Ecto neural progenitor cell (in vitro differentiated cells): ENCODE measurements at places on chromosomes 12 and 14.
A peak's percentile ranks its signal among the peaks of the same experiment; 100 is the strongest.

- no peak for DNase-seq
These were observed 188.0 kb downstream of the MON2 start for GRCh38 chr12:62654326-62655241.

DNA sequence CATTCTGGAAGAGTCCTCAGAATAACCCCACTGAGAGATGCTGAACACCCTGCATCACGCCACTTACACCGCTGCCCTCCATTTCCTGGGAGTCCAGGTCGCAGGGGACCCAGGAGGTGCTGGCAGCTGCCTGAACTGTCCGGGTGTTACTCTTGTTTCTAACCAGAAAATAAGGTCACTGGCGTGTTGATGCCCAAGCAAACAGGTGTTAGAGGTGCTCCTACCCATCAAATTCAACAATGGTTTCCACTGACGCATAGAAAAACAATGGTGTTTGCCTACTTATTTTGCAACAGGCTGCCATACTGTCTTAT, 23.8 kb downstream of the PITPNM2 start:
- no peak for DNase-seq

DNA sequence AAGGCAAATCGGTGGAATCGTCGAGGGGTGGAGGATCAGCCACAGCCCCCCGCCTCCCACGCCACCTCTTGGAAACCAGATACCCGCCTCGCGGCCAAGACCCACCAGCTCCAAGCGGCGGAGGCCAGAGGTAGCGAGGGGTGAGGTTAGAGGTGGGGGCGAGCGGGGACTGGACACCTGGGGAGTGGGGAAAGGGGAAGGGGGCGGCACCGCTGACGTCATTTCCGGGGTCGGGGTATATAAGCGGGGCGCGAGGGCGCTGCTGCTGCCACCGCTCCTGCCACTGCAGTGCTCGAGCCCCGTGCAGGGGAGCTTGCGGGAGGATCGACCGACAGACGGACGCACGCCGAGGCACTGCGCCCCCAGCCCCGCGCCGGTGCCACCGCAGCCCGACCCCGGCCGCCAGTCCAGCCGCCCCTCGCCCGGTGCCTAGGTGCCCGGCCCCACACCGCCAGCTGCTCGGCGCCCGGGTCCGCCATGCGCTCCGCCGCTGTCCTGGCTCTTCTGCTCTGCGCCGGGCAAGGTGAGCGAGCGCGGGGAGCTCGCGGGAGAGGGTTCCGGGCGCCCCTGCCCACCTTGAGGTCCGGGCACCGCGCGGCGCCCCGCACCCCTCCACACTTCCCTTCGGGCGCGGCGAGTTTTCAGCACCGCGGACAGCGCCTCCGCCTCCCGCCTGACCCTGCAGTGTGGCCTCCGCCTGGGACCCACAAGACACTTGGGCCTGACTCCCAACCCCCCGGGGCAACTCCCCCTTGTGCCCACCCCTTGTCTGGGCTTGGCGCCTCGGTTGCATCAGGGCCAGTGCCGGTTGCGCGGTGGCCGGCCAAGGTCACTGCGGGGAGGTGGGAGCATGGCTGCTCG, at the start of gene CHGA:
CHGA (plus strand) TSS at position 268 of the 861 bp plus-strand sequence; CDS start at position 478, 210 bp downstream.
- peak; percentile 90 for DNase-seq

- no peak for DNase-seq
These were observed 29.3 kb upstream of the PDE3A start for GRCh38 chr12:20339060-20339459.

GRCh38 chr12:57770734-57771133, 1.2 kb downstream of the METTL1 start:
- DNase-seq, result no peak

- no peak for DNase-seq
These were observed 17.2 kb upstream of the PIWIL1 start for GRCh38 chr12:130320536-130320935.

GRCh38 chr12:116882742-116883141, 1.5 kb upstream of the HRK start:
- no peak for DNase-seq

GRCh38 chr14:73258845-73259611, 21.7 kb downstream of the PAPLN start:
- DNase-seq, result no peak

DNA sequence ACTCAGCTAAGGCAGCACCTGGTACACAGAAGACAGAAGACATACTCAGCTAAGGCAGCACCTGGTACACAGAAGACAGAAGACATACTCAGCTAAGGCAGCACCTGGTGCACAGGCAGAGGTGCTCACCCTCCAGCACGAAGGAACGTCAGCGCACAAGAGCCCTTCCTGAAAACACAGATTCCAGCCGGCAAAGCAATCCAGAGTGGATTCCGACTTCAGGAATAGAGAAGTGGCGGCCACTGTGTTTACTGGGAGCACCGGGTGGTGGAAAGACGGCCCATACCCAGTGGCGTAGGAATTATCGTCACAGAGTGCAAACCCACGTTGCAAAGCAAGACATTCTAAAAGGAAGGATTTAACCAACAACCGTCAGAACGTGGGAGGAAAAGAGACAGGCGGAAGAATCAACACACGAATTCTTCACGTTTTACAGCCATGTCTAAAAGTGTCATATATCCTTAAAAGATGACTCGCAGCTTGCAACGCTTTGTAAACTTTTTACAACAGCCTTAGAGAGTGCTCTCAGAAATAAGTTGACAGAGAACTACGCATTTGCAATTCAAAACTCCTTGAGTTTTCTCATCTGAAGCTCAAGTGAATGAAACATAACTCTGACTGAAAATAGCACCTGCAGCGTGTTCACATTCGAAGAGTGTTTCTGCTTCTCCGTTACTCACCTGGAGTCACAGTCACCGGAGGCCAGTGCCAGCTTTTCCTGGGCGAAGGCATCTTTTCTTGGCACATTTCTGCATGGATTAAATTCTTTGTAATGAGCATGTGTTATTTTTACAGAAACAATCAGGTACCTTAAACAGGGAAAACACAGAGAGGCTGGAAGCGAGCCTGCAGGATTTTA, 55.8 kb upstream of the GALNT9 start:
- DNase-seq, result no peak

DNA sequence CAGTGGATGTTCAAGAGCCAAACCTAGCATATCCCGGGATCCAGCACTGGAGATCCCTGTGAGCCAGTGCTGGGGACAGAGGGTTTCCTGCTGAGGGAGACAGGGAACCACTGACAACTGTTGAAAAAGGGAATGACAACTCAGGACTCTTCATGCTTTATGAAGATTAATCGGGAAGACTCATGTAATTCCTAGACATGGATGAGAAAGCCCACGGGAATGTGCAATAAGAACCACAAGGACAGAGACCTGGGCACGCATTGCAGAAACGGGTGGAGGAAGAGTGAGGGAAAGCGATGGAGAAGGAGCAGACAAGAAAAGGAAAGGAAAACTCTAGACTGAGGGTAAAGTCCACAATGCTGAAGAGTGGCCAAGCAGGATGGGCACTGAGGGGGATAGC, 296.0 kb downstream of the PCNX1 start:
- DNase-seq, result no peak

DNA sequence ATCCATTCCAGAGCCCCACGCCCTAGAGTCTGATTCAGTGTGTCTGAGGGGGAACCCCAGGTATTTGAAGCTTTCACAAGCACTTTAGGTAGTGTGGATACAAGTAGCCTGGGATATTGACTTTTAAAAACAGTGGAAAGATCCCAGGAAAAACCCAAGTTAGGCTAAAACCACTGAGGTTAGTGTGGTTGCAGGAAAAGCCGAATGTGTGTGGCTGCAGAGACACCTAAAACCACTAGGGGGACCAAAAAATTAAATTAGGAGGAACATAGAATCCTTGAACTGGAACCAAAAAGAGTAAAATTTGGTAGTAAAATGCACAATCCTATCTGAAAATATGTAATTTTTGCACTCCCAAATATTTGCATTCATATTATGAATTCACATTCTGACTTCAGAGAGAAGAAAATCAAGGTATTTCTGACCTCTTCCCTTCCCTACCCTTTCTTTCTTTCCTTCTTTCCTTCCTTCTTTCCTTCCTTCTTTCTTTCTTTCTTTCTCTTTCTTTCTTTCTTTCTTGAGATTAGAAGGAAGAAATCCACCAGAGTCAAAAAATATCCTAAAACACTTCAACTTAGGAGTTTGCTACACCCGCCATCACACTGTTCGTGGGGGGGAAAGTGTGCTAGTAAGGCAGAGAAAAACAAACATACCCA, 37.8 kb downstream of the SLCO1A2 start:
- DNase-seq, result no peak

- no peak for DNase-seq
These were observed 305.6 kb downstream of the KCNH5 start for GRCh38 chr14:62739647-62740046.

- DNase-seq, result no peak
These were observed 424.5 kb downstream of the FOXG1 start for GRCh38 chr14:29191092-29191491.

DNA sequence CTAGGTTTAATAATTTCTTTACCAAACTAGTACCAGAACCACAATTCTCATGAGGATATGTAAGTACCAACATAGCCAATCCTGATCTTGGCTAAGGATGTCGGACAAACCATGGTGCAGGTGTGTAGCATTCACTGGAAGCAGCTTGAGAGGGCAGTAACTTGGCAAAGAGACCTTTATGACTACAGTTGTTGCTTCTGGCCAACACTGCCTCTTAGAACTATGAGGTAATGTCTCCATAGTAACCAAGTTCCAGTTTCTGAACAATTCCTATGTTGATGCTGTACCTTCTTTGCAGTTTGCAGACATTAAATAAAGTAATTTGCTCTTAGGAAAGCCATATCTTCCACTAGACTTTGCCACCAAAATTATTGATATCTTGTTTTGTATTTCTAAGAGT, at the start of gene LMNTD1:
LMNTD1 (minus strand) TSS at position 186 of the 400 bp plus-strand sequence. CDS start 324 bp downstream, outside the sequence.
- no peak for DNase-seq

GRCh38 chr14:29800961-29801360, 126.7 kb downstream of the PRKD1 start:
- DNase-seq, result no peak

DNA sequence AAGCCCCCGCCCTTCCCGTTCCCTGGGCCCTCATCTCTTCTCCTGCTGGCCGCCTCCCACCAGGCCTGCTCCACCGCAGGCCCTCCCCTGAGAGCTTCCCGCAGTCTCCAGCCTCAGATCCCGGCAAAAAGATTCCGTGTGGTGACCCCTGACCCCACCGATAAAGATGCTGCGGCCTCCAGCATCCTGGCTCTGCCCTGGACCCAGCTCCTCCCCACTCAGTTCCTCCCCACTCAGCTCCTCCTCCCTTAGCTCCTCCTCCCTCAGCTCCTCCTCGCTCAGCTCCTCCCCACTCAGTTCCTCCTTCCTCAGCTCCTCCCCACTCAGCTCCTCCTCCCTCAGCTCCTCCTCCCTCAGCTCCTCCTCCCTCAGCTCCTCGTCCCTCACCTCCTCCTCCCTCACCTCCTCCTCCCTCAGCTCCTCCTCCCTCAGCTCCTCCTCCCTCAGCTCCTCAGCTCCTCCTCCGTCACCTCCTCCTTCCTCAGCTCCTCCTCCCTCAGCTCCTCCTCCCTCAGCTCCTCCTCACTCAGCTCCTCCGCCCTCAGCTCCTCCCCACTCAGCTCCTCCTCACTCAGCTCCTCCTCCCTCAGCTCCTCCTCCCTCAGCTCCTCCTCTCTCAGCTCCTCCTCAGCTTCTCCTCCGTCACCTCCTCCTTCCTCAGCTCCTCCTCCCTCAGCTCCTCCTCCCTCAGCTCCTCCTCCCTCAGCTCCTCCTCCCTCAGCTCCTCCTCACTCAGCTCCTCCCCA, 17.0 kb downstream of the NOC4L start:
- no peak for DNase-seq

DNA sequence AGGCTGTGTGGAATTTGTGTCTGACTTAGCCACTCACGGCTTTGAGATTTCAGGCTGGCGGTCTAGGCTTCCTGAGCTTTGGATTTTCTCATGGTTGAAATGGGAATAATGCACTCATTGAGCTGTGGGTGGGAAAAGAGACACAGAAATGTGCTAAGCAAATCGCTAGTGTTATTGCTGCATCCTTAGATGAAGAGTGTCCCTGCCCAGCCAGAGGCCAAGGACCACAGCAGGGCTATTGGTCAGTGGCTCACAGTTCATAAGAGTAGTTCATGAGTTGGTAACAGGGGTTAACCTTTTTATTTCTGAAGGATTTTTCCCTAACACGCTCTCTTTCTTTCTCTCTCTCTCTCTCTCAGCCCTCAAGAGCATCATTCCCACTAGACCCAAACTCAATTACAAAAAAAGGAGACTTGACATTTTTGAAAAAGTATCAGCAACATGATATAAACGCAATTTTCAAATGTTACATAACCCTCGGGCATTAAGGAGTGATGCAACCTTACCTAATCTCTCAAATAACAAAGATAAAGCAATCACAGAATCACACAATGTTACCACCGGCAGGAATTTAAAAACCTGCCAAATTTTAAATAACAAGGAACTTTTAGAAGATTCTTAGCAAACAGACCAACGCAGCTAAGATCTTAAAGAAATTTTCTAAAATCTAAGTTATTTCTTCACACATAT, 36.7 kb upstream of the RMST start:
- DNase-seq, result no peak

- DNase-seq, result no peak
These were observed 106.4 kb downstream of the EPS8 start for GRCh38 chr12:15682826-15683225.

DNA sequence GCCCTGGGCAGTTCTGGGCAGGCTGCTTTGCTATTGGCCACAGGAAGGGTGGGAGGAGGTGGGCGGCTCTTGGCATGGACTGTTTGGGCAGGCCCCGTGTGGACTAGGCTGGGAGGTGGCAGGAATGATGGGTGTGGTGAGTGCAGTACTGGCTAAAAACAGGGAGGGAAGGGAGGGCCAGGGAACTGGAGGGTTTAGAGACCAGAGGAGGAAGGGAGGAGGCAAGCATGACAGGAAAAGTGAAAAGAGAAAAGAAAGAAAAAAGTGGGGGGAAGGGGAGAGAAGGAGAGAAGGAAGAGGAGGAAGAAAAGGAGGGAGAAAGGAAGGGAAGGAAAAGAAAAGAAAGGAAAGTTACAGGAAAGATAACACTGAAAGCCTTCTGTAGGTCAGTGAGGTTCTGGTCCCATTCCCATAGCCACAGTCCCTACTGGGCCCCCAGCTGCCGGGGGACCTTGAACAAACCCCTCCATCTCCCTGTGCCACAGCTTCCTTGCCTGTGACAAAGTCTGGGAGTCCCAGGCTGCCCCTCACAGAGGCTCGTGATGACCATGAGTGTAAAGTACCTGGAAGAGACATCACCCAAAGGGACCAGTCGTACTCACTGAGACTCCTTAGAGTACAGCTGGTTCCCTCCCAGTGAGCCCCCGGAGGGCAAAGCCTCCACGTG, 1.1 kb upstream of the C14orf132 start:
- no peak for DNase-seq

- DNase-seq, result no peak
These were observed 64.0 kb upstream of the RIN3 start for GRCh38 chr14:92449404-92450181.

GRCh38 chr12:82904219-82904790, 217.6 kb downstream of the TMTC2 start:
- no peak for DNase-seq

- DNase-seq, result no peak
These were observed 131.8 kb upstream of the MAP1LC3B2 start for GRCh38 chr12:116427200-116427930.

GRCh38 chr12:26287671-26288381, 92.5 kb downstream of the SSPN start:
- DNase-seq, result no peak

DNA sequence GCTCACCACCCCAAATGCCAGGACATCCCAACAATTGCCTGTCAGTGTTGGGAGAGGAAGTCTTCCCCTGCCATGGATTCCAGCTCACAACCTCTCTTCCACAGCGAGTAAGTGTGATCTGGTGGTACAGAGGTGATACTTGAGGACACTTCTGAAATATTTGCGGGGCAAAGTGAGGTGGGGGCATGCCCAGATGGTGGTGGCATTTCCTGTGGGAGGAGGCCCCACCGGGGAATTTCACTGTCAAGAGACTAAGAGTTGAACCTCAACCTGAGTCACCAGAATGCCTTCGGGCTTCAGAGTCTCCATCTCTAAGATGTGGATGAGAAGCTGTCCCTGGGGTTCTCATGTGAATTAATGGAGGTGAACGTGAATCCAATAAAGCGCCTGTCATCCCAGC, 122.3 kb upstream of the RFLNA start:
- DNase-seq, result no peak
